Left renal pelvis (tissue), 4 donors: ENCODE measurements at places on chromosomes 2 and 18.

GRCh38 chr2:111705239-111705638 is 178.8 kb downstream of the ANAPC1 start:
- no peak for DNase-seq

DNA sequence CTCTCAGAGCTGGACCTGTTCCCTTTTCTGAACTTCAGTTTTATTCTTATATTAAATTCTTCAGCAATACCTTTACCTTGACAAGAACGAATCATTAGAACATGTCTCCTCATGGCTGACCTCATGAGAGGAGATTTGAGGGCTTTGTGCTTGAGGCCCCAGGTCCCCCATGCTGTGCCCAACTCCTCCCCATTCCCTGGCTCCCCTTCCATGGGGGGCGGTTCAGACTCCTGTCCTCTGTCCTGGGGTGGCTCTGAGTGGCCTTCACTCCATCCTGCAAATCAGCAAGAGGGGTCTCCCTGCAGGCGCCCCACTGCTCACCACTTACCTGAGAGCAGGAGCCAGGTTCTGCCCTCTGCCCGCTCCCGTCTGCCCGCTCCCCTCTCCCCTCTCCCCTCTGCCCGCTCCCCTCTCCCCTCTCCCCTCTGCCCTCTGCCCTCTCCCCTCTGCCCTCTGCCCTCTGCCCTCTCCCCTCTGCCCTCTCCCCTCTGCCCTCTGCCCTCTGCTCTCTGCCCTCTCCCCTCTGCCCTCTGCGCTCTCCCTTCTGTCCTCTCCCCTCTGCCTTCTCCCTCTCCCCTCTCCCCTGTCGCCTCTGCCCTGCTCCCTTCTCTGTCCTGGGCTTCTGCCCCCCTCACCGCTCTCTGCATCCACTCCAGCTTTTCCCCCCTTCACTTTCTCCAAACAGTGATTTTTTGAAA is 98.7 kb upstream of the ALKAL2 start:
- DNase-seq: no peak

DNA sequence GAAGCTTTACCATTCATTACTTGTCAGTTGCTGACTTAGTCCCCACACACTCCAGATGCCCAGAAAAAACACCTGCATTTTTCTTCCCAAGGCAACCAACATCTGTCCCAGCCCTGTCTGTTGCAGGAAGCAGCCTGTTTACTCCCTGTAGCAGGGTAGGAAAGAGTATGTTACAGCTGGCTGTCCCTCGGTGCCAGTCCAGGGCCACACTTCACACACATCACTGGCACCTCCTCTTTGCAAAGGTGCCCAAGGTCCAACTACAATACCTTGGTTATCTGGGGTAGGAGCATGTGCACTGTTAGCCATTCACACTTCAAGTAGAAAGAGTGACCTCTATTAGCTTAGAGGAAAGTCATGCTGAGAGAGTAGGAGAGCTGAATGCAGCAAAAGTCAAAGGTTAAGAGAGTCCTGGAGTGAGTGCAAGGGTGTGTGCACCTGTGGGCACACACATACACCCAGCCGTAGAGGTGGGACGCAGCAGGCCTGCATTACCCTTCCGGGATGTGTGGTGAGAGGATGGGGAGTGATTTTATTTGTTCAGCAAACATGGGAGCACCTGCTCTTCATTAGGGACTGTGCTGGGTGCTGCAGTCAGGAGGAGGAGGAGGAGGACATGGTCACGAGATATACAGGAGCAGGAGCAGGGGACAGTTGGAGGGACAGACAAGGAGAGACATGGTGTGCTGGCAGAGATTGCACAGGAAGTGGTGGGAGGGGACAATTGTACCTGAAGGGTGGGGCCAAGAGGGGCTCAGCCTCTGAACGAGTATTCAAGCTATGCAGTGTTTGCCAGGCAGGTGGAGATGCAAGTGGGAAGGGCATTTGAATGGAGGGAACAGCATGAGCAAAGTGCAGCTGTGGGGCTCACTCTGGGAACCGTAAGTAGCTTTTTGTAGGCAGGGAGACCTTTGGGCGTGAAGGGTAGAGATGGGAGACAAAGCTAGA is 69.8 kb downstream of the TSN start:
- no peak for DNase-seq

DNA sequence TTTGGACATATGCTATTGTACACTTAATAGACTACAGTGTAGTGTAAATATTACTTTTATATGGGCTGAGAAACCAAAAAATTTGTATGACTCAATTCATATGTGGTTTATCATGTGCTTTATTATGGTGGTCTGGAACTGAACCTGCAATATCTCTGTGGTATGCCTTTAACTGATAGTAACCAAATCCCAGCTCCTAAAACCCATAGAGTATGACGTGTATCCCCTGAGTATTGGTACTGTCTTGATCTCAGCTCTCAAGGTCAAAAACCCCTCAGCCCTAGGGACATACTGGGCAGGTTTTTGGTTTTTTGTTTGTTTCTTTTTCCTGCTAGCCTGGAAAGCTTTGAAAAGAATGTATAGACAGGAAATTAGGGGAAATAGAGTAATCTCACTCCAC is 42.2 kb upstream of the ARHGAP15 start:
- DNase-seq: no peak

DNA sequence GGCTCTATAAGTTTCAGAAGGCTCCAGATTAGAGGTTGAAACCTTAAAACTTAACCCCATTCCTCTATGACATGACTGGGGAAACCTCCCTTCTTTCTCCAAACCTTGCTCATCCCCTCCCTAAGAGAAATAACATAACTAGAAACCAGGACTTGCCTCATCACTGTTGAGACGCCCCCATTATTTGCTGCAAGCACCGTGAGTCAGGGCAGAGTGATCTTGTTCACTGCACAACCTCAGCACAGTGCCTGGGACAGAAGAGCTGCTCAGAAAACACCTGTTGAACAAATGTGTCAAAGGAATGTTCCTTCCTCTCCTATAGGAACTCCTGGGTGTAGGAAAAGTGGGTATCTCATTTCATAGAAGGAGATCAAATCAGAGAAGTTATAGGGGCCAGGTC is 132.7 kb upstream of the CTAGE1 start:
- DNase-seq: no peak

- DNase-seq: no peak
Measured at GRCh38 chr2:130818809-130819208, 17.9 kb upstream of the ARHGEF4 start.

DNA sequence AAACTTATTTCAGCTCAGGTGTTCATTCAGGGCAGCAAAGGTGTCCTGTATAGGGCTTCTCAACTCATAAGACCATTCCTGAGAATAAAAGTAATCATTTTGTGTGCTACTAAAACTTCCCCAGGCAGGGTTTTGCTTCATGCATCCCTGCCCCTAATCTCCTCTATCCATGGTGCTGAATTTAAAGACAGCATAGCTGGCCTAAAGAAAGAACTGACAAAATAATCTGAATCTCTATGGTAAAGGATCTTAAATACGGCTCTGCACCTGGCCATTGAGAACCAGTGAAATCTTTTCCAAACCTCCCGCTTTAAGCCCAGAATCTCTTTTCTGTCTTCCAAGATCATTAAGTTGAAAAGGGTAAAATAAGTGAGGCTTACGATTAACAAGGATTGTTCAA is 292.1 kb upstream of the KLHL29 start:
- DNase-seq: peak; percentile 24

DNA sequence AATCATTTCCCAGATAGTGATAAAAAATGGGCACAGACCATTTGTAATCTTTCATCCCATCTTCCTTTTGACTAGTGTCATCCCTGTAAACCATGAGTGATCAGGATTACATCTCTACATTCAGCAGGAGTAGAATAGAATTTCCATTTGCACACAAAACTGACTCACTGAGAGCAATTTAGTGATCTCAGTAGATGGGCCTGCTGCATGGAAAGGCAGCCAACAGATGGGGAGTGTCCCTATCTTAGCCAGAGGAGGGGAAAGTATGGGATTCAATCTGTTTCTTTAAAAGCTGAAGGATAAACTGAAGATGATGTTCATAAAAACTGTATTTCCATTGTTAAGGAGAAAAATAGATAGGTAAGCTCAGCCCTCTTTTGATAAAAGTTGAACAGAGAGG is 441.7 kb downstream of the ZNF521 start:
- no peak for DNase-seq

DNA sequence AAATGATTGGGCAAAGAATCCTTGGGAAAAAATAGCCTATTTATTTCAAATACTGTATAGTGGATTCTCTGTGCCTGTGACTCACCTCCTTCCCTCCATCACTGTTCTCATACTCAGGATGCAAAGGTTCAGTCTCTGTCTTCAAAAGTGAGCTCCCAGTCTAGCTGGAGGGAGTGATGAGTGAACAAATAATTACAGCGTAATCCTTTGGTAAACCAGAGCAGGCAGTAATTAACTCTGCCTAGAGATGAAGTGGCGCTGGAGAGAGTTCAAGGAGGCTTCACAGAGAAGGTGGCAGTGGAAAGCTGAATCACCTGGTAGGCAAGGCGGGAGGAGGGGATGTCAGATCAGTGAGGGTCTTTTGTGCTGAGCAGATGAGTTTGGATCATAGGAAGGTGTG is 6.5 kb downstream of the DGUOK start:
- no peak for DNase-seq

DNA sequence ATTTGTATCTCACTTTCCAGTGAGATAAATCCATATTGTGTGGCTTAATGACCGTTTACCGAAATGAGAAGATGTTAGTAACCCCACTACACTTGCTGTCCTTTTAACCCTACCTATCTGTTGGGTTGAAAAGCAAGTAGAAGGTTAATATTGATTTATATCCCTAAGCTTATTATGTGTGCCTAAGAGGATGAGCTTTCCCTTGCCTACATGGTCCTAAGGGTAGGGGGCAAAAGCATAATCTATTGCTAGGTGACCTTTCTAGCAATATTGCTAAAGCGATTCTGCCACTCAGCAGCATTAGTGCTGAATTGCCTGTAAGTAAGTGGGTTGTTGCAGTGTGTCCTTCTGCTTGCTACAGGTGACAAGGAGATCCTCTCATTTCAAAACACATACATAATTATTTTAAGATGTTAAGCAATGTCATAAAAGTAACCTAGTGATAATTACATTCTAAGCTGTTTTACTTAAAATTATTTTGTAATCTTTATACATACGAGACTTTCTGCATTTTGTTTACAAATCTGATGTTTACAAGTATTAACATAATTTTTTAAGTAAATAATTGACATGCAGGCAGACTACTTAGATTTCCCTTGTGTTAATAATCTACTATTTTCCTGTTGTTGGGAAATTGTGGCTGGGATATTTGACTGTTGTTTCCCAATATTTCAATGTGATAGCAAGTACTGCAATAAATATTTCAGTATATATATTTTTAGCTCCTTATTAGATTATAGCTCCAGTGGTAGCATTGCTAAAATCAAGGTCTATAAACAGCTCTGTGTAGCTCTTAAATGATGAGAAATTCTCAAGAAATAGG is 49.1 kb upstream of the CABYR start:
- DNase-seq: no peak

GRCh38 chr2:73516033-73516432 is 126.2 kb downstream of the NAT8 start:
- DNase-seq: no peak

DNA sequence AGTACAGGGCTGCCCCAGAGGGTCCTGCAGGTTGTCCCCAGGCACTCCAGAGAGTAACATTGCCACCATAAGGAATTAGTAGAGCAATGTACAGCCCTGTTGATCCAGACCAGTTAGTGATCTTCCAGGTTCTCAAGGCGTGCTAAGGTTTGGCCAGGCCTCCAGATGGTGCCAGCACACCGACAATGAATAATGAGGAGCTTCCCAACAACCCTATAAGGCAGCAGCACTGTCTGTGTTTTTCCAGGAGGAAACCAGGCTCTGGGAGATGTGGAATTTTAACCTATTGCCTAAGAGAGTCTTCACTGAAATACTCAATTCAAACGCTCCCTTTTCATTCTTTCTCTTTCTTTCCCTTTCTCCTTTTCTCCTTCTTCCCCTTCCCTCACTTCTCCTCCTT is 122.1 kb downstream of the MGAT5 start:
- no peak for DNase-seq

GRCh38 chr2:147773479-147773878 is 71.3 kb upstream of the ACVR2A start:
- no peak for DNase-seq

GRCh38 chr2:133598769-133599168 is 30.5 kb upstream of the NCKAP5 start:
- DNase-seq: no peak

GRCh38 chr2:178498137-178498536 is 17.9 kb downstream of the PLEKHA3 start:
- no peak for DNase-seq

DNA sequence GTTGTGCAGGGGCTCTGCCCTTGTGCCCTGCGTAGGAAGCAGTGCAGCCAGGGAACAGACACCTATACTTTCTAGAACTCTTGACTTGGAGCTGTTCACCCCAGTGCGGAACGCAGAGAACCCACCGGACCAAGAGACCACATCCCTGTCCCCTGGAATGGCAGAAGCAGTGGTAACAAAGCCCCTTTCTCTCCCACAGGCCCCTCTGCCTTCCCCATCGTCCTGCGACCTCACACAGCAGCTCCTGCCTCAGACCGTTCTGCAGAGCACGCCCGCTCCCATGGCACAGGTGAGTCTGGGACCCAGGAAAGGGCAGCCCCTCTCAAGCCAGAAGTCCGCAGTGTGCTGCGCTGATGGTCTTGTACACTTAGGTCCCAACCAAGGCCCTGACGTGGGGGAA is 24.6 kb upstream of the RPL31 start:
- DNase-seq: no peak

GRCh38 chr2:117936871-117937428 is 76.9 kb downstream of the CCDC93 start:
- no peak for DNase-seq

- DNase-seq: no peak
Measured at GRCh38 chr2:11133238-11133935, 21.9 kb upstream of the SLC66A3 start.

DNA sequence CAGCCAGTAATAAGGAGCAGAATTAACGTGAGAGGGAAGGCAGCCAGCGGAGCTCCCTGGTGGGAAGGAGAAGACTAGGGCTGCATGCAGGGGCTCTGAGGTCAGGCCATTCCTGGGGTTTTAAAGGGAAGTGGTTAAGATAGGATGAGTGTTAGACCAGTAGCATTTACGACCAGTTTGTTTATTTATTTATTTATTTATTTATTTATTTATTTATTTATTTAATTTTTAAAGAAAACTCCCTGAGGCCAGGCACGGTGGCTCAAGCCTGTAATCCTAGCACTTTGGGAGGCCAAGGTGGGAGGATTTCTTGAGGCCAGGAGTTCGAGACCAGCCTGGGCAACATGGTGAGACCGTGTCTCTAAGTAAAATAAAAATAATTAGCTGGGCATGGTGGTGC is 152.8 kb downstream of the FHOD3 start:
- no peak for DNase-seq

- DNase-seq: no peak
Measured at GRCh38 chr2:237779521-237779920, 19.1 kb upstream of the RBM44 start.
